ENCODE measurements at places on chromosomes 3 and 15.

DNA sequence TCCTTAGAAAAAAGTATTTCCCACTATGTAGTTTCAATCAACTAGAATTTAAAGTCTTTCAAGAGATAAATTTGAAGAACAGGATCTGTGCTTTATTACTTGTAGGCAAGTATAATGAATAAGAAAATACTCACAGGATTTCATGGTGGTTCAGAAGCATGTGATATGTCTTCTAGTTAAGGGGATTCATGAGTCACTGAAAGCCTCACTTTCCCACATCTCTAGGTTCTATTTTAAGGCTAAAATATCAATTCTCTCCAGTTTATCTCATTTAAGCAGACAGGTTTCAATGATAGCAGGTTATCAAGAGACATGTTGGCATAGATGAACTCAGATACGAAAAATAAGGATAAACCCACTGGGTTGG, 437.8 kb upstream of the BCHE start:
- no peak for DNase-seq

DNA sequence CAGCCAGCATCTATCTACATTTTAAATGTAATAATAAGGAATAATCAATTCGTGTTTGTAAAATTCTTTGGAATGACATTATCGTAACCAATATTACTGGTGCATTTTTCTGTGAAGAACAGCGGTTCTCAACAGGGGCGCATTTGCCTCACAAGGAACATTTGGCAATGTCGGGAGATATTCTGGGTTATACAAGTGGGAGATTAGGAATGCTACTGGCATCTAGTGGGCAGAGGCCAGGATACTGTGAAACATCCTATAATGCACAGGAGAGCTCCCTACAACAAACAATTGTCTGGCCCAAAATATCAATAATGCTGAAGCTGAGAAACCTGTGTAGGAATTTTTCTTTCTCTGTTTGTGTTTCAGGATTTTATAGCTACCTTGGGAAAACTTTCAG, 25.0 kb downstream of the ACP3 start:
- DNase-seq = no peak

DNA sequence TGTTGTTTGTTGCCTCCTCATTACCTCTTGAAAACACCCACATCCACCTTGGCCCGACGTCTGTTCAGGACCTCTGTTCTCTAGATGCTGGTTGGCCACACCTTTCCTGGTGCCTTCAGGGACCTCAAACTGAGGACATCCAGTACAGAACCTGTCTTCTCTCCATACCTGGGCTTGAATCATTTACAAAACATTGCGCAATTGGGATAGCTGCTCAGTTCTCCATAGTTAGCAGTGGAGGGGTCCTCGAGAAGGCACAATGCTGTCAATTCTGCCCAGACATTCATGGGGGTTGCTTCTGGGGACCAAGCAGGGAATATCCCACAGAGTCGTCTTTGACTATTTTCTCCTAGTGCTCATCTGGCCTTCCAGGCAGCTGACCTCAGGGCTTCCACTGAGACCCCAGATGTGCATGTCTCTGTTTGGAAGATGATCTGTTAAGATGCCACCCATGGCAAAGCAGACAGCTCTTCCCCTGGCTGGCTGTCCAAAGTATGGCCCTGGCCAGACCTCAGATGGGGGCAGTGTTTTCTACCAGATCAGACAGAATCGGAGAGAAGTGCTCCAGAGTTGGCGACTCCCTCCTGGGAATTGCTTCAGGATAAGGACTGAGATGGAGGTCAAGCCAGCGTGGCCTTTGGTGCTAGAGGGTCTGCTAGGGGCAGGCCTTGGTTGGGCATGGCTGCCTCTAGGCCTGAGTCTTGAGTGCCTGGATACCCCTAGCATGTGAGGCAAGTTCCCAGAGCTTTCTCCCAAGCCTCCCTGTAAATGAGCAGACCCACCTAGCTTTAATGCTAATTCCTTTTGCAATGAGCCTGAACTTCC, 46.1 kb downstream of the CHCHD6 start:
- no peak for DNase-seq

GRCh38 chr3:59131016-59131766, 81.4 kb upstream of the CFAP20DC start:
- DNase-seq = no peak

GRCh38 chr3:141278196-141279076, 46.8 kb downstream of the PXYLP1 start:
- no peak for DNase-seq

DNA sequence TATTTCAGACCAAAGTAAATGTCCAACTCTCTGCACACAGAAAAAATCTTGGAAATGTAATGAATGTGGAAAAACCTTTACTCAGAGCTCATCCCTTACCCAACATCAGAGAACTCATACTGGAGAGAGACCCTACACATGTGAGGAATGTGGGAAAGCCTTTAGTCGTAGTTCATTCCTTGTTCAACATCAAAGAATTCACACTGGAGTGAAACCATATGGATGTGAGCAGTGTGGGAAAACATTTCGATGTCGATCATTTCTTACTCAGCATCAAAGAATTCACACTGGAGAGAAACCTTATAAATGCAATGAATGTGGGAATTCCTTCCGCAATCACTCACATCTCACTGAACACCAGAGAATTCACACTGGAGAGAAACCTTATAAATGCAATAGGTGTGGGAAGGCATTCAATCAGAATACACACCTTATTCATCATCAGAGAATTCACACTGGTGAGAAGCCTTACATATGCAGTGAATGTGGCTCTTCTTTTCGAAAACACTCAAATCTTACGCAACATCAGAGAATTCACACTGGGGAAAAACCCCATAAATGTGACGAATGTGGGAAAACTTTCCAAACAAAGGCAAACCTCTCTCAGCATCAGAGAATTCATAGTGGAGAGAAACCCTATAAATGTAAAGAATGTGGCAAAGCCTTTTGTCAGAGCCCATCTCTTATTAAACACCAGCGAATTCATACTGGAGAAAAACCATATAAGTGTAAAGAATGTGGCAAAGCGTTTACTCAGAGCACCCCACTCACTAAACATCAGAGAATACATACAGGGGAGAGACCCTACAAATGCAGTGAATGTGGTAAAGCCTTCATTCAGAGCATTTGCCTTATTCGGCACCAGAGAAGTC, 8.0 kb upstream of the ZNF501 start:
- DNase-seq = no peak

GRCh38 chr3:54557538-54558428, 370.1 kb downstream of the LRTM1 start:
- no peak for DNase-seq

GRCh38 chr3:20105513-20106280, 65.5 kb downstream of the KAT2B start:
- no peak for DNase-seq

- DNase-seq = no peak
Observed at GRCh38 chr3:173395073-173395411, 2.5 kb upstream of the NLGN1 start.

DNA sequence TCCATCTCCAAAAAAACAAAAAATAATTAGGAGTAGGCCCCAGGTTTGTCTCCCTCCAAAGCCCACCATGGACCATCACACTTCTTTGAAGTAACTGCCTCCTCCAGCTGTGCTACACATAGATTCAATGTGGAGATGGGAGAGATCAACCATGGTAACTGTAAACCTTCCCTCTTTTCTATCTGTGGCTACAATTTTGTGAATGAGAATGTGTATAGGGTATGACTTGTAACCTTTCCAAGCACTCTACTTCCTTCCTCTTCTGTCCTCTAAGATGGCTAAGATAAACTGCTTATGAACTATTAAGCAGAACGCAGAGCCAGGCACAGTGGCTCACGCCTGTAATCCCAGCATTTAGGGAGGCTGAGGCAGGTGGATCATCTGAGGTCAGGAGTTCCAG, 55.5 kb upstream of the ATP11B start:
- no peak for DNase-seq
